ENCODE measurements at places on chromosomes 3 and 15.

DNA sequence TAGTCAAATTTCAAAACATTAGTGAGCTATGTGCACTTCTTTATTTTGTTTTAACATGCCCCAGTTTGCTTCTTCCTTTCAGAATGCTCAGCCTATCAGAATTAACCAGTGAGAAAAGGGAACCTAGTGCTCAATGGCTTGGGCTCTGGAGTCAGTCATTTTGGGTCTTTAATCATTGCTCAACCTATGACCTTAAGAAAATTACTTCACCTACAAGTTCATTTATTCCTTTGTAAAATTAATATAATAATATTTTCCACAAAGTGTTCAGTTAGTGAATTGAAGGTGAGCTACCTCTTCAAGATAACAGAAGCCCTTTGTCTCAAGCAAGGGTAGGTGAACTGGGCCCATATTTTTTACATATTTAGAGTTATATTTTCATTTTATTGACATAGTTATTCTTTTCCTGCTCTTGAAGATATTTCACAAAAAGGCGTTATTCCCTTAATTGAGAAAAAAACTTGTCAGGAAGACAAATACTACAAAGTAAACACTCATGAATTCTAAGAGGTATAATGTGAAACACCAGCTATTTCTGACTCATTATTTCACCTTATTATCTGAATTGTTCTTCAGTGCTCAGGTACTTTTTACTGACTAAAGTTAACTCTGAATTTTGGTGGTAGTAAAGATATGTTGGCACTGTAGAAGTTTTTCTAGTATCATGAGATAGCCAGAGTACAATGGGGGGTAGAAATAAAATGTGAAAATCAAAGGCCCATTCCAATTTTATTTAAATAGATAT lies 415.5 kb downstream of the NAALADL2 start:
- no peak for DNase-seq

GRCh38 chr15:57358571-57358970 lies 17.7 kb upstream of the CGNL1 start:
- no peak for DNase-seq

DNA sequence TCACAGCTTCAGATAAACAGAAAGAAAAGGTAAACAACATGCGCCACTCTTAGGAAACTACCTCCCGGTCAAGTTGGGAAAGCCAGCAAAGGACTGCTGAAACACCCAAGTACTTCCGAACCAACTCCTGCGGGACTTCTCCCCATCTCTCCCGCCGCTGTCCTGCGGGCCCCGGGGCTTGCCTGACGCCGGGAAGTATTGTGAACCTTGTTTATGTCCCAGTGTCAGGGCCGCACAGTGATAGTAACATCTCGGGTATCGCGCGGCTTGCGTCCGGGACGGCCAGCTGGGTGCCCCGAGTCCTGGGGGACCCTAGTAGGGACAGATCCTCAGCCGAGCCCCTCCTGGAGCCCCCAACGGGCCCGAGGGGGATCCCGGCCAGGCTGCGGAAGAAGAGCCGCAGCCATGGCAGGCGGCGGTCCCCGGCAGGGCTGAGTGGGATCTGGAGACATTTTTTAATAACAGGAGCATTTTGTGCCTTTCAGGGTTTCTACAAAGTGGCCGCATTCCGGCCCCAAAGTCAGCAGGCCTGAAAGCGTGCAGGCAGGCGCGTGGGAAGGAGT lies 756 bp downstream of the CLPX start:
- peak; percentile 24 for DNase-seq

GRCh38 chr3:190064112-190064511 lies 56.6 kb downstream of the P3H2 start:
- DNase-seq, result no peak

GRCh38 chr15:101170568-101171350 lies 81.1 kb downstream of the CHSY1 start:
- no peak for DNase-seq

- no peak for DNase-seq
These were observed 141.5 kb upstream of the EIF1B start for GRCh38 chr3:40167958-40168357.

DNA sequence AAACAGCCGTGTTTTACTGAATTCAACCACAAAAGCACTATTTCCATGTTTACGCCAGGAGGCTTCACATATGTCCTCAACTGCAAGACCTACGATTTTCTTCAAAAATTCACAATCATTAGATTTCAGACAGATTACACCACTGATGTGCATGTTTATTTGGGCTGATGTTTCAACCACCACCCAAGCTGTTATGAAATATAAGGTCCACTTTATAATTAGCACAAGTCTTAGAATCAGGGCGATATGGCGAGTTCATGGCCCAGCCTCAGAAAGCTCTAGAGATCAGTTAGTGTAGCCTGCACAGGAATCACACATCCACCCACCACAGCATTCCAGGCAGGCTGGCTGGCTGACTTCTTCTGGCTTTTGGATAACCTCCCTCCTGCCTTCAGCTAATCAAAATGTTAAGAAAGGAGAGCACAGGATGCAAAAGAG lies 15.4 kb downstream of the SH3BP5 start:
- no peak for DNase-seq

GRCh38 chr3:160960568-160960967 lies 144.6 kb downstream of the B3GALNT1 start:
- no peak for DNase-seq

GRCh38 chr15:85010386-85011159 lies 28.9 kb downstream of the PDE8A start:
- no peak for DNase-seq

GRCh38 chr15:93020976-93021772 lies 67.8 kb downstream of the RGMA start:
- DNase-seq, result no peak

GRCh38 chr3:171345107-171345843 lies 114.9 kb downstream of the TNIK start:
- no peak for DNase-seq

DNA sequence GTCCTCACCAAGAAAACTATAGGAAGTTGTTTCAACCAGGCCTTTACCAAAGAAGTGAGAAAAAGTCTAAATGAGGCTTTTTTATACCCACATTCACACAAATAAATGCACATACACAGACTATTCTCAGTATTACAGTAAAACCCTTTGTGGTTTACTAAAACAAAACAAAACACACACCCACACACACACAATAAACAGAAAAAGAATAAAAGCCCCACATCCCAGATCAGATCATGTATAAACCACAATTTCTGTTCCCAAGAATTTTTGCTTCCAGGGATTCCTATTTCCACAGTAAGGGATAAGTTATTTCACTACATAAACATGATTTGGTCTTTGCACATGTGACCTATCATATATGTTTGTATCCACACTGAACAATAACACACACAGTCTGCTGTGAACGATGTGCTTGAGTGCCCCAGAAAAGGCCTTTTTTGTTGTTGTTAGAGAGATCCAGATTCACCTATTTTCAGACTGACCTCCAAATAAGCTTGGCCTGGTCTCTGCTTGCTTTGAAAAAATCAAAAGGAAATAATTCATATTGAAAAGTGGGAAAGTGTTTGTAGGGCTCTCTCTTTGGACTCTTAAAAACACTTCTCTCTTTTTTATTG lies 283.4 kb upstream of the ATP11B start:
- DNase-seq, result no peak

- peak; percentile 60 for DNase-seq
These were observed 20.7 kb upstream of the FEM1B start for GRCh38 chr15:68256675-68257450.

- DNase-seq, result no peak
These were observed 15.5 kb downstream of the ATG3 start for GRCh38 chr3:112546216-112546759.
